ENCODE measurements at places on chromosomes 11 and 22. TPM values are rescaled to one million over a fixed set of nuclear protein-coding genes. Genes with fewer than 3 reads are reported as not detected.

PNPLA3 gene
- 0.54 TPM for total RNA-seq

ADM2 gene
- total RNA-seq: 7.9 TPM

- peaks cover 67% of the 10 kb centered on the region for H3K4me1 ChIP-seq
- H3K36me3 ChIP-seq: peaks cover 5% of the 10 kb centered on the region
- H3K27ac ChIP-seq: no peak overlapping the region
- H3K4me3 ChIP-seq: peak overlapping the region; percentile 80
Measured at GRCh38 chr11:10452211-10452767, 2.8 kb upstream of the AMPD3 start.

GRCh38 chr11:10314199-10315072, 9.6 kb downstream of the ADM start:
- DNase-seq: peak; percentile 29
- H3K27me3 ChIP-seq: peaks cover 27% of the 10 kb centered on the region
- H3K36me3 ChIP-seq: no peaks in the 10 kb centered on the region
- no peak overlapping the region for H3K4me3 ChIP-seq
- no peak overlapping the region for H3K27ac ChIP-seq

GRCh38 chr11:91742155-91742554, 482.5 kb upstream of the FAT3 start:
- H3K27ac ChIP-seq: no peak overlapping the region
- no peak for DNase-seq
- no peak overlapping the region for H3K4me3 ChIP-seq
- no peaks in the 10 kb centered on the region for H3K4me1 ChIP-seq
- H3K27me3 ChIP-seq: no peaks in the 10 kb centered on the region
- H3K36me3 ChIP-seq: no peaks in the 10 kb centered on the region

GRCh38 chr11:101582236-101582988, 1.4 kb downstream of the TRPC6 start:
- H3K4me3 ChIP-seq: no peak overlapping the region
- peaks cover 27% of the 10 kb centered on the region for H3K27me3 ChIP-seq
- no peaks in the 10 kb centered on the region for H3K36me3 ChIP-seq
- H3K4me1 ChIP-seq: no peaks in the 10 kb centered on the region
- no peak overlapping the region for H3K27ac ChIP-seq

DNA sequence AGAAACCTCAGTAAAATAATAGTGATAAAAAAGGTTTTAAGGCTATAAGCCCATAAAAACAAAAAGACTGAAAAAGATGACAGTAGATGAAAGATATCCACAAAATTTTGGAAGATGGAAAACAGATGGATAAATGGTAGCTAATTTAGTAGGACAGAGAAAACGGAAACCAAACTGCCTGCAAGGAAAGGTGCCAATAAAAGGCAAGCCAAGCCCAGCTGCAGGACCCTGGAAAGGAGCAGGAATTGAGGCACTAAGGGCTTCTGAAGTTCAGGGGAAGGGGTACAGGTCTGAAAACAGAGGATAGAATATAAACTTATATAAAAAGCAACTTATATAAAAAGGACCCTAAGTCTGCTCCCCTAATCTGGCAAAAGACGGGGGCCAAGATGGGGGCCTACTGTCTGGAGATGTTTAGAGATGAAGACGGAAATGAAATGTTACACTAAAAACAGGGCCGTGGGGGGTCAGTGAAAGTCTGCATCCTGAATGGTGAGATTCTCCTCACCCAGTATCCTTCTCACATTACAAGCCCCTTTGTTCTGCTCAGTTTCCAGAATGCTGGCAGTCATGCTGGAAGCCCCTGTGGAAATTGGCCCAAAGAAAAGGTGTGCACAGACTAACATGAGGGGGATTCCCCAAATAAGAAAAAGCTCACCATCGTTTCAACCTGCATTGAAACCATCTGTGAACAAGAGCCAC, 269.3 kb upstream of the PITPNB start:
- DNase-seq: no peak
- H3K36me3 ChIP-seq: no peaks in the 10 kb centered on the region
- H3K27ac ChIP-seq: no peak overlapping the region
- H3K27me3 ChIP-seq: peaks cover 3% of the 10 kb centered on the region
- H3K4me1 ChIP-seq: no peaks in the 10 kb centered on the region
- H3K4me3 ChIP-seq: no peak overlapping the region

DNA sequence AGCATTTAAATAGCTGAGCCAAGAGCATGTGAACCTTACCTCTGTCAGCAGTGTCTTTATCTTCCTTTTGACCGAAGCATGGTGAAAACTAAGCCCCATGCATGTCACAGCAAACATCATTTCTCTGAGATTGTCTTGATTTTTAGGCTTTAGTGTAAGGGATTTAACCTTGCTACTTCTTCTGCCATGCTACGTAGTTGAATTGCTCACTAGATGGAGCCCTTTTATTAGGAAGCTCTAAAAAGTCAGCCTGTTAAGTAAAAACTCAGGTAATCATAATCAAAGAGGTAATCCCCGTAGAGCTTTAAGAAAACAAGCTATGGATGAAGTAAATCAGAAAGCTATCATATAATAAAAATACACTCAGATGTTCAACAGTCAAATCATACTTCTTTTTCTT, 149.5 kb downstream of the PGR start:
- no peaks in the 10 kb centered on the region for H3K4me1 ChIP-seq
- DNase-seq: no peak
- no peak overlapping the region for H3K4me3 ChIP-seq
- no peaks in the 10 kb centered on the region for H3K36me3 ChIP-seq

DNA sequence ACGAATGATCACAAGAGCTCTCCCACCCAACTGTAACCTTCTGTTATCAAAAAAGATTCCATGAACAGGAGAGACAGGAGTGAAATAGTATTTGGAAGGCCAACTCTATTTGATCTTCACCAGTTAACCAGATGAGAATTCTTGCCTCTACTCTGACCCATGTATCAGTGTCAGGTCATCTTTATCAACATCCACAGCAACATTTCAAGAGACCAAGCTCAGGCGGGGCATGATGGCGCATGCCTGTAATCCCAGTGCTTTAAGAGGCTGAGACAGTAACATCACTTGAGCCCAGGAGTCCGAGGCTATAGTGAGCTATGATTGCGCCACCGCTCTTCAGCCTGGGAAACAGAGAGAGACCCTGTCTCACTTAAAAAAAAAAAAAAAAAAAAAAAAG, 62.3 kb downstream of the GAB2 start:
- H3K4me3 ChIP-seq: no peak overlapping the region
- no peak overlapping the region for H3K27ac ChIP-seq
- no peaks in the 10 kb centered on the region for H3K27me3 ChIP-seq
- no peaks in the 10 kb centered on the region for H3K36me3 ChIP-seq
- DNase-seq: no peak
- H3K4me1 ChIP-seq: peaks cover 6% of the 10 kb centered on the region

Measured in activated CD4-positive, alpha-beta T cell treated with anti-CD3 and anti-CD28 coated beads for 36 hours (primary cell).